GM23338 (cell line): ENCODE measurements at places on chromosomes 12 and 14.

GRCh38 chr14:99249389-99249788 is 22.6 kb downstream of the BCL11B start:
- no peak for DNase-seq

DNA sequence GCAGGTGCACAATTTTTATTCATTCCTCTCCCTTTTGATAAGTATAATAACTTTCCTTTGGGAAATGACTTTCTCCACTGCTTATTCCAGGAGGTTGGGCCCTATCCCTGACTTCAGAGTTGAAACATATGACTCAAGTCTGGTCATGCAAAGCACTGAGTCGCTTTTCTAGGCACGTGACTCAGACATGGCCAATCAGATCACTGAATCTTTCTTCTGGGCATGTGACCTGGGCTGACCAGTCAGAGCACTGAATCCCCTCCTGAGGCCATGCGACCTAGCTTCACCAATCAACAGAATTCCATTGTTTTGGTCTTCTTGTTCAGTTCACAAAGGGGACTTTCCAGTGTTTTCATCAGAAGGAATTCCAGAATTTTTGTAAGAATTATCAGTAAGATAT is 377.1 kb upstream of the KITLG start:
- no peak for DNase-seq

DNA sequence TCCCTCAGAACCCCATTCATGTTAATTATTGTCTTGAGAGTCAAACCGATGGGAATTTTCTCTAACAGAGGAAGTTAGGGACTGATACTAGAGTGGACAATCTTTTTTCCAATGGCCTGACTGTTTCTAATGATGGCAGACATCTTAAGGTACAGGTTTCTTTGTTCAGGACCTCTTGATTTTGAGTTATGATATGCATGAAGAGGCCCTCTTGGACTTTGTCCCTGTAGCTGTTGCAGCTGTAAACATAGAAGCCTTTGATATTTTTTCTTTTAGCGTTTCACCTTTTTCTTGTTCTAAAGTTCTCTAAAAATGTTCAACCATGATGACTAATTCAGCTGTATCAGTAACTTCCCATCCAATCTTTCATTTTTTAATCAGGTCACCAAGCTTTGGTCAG is 53.0 kb downstream of the LGR5 start:
- no peak for DNase-seq

DNA sequence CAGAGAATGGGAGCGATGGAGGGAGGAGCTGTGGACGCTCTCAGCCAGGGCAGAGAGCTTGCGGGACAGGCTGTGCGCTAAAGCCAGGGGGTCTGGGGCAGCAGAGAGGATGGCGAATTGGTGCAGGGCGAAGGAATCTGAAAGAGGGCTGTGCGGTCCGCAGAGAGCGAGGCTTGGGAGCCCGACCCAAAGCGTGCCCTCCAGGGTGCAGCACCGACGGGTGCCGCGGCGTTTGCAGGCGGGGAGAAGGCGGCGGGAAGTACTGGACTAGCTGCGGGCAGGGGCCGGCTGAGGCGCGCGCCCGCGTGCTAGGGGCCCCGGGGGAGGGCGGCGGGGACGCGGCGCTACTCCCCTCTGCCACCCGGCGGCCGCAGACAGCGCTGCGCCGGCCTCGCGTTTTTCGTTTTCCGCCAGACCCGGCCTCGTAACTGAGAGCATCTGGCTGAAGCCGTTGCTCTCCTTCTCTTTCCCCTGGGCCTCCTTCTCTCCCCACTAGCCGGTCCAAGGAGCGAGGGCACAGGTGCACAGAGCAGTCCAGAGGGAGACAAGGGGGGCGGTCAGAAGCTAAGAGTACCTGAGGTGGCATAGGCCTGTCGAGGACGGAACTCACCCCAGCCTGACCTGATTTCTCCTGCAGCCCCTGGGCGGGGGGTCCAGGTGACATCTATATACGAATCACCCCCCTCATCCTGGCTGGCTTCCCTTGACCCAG is 24.9 kb downstream of the SLC6A12 start:
- peak; percentile 89 for DNase-seq

- no peak for DNase-seq
These were observed 82.7 kb downstream of the ADCK1 start for GRCh38 chr14:77882636-77883035.

- DNase-seq, result no peak
These were observed 9.5 kb upstream of the LTBP2 start for GRCh38 chr14:74621556-74621955.

DNA sequence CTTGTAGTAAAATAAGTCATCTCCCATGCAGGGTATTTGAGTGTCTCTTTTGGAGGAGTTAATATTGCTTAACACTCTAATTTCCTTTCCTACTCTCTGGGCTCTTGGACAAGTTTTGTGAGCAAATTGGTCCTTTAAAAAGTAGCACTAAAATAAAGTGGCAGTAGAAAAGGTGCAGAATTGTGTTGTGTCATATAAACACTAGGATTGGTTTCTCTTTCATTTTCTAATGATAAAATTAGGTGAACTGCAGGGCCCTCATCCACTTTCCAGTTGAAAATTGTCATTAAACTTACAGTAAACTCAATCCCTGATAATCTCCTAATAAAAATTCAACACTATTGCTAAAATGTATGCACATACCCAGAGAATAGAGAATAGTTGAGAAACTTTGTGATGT is 42.6 kb upstream of the REP15 start:
- DNase-seq, result no peak

- DNase-seq, result no peak
These were observed 41.5 kb downstream of the RERG start for GRCh38 chr12:15179672-15180071.

GRCh38 chr14:104826861-104827176 is 25.9 kb downstream of the ZBTB42 start:
- DNase-seq, result peak; percentile 13

GRCh38 chr14:78232231-78233000 is 62.2 kb downstream of the NRXN3 start:
- DNase-seq, result no peak

DNA sequence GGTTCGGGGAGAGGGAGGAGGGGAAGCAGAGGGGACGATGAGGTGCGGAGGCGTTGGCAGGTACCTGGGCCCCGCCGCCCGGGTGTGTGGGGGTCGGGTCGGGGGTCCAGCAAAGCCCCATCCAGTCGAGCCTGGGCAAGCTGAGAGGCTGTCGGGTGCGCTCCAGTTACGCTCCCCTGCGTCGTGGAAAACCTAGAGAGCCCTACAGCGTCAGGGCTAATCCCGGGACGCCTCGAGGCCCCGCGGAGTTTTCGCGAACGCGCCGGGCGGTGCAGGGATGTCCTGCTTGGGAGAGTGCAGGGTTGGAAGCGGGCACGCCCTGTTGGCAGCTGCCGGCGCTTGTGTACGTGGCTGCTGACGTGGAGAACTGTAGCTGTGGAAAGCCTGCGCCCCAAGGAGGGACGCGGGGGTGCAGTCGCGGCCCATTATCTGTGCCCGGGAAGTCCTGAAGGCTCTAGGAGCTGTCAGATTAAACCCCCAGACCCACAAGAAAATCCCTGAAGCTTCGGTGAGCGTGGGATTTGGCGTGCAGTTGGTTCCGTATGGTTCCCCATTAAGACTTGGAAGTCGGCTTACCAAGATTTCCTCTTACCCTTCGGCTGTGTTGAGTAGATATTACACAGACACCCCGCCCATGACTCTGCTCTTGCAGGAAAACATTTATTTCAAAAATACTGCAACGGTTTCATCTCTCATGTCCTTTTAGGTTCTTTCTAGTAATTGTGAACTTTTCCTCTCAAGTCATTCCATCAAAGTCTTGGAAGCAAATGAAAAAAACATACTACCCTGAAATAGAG is 11.3 kb upstream of the SLC38A2 start:
- peak; percentile 53 for DNase-seq

DNA sequence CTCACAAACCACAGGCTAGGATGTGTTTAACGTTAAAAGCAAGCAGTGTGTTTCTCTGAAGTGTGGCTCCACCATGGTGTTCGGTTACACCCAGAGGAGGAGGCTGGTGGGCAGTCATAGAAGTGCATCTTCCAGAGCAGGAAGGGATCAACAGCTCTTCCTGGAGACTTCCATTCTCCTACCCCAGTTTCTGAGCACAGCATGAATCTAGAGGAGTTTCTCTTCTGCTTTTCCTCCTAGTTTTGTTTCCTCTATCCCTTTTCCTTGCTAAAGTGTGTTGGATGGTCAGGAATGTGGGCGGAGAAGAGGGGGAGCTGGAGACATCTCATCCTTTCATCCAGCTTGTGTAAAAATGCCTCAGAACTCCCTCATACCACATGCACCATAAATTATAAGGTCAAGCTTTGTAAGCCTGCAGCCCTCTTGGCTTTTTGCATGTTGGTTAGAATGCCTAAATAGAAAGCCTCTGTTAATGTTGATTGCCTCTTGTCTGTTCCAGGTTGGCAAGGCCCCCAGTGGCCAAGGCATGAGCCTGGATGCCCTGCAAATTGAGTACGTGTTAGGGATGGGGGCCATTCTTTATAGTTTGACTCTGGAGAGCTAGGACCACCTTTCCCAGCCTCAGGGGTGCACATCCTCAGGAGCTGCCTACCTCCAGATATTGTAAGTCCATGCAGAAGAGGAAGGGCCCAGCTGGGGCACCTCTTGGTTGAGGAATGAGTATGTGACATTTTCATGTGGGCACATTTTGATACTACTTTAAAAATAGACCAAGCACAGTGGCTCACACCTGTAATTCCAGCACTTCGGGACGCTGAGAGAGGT is 4.0 kb upstream of the CKAP4 start:
- peak; percentile 38 for DNase-seq

- DNase-seq, result no peak
These were observed 10.2 kb downstream of the DDX47 start for GRCh38 chr12:12823300-12823699.

DNA sequence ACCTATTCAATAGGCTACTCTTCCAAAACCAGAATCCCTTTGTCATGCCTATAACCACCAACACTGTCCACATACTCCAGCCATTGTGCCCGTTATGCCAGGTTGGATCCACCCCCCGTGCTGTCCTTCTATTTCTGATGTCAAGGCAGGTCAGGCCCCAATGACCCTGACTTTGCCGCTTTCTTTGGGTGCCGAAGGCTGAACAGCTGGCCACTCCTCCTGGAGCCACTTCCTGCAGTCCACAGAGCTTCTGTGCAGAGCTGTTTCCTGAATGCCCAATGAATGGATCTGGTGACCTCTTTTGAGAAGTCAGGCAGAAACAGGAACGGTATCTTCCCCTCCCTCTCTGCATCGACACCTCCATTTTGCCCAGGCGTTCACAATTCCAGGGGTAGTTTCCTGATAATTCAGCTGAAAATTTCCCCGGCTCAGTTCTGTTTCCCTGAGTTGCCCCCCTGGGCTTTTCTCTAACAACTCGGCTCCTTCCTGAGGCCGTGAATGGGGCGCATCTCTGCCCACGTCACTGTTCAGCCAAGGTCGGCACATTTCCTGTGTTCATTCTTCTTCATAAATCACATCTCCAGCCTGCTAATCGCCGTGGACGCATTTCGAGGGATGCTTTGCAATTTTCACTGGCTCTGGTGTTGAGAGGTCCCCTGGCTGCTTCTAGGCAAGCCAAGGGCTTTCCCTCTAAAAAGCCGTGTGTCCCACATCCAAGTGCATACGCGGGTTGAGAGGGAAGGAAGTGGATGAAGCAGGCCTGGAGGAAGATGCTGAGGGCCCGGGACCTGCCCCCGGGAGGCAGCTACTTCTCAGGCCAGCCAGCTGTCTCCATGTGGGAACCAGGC is 86.5 kb downstream of the PAPOLA start:
- DNase-seq, result no peak

DNA sequence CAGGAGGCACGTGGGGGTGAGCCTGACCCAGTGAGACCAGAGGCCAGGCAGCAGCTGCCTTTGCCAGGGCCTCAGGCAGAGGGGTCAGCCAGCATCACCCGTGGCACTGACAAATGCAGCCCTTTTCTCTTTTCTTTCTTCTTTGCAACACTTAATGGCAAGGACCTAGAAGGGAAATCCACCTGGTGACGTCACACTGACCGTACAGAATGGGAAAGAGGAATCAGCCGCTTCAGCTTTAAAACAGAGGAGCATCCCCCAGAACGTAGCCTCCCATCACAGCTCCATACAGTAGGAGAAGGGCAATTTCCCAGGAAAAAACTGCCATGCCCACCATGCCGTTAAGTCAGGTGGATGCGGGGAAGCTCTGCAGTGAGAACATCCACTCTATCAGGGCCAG is 228.1 kb downstream of the SLC15A4 start:
- no peak for DNase-seq
